SK-N-DZ (cell line): ENCODE measurements at places on chromosomes 12 and 14.

DNA sequence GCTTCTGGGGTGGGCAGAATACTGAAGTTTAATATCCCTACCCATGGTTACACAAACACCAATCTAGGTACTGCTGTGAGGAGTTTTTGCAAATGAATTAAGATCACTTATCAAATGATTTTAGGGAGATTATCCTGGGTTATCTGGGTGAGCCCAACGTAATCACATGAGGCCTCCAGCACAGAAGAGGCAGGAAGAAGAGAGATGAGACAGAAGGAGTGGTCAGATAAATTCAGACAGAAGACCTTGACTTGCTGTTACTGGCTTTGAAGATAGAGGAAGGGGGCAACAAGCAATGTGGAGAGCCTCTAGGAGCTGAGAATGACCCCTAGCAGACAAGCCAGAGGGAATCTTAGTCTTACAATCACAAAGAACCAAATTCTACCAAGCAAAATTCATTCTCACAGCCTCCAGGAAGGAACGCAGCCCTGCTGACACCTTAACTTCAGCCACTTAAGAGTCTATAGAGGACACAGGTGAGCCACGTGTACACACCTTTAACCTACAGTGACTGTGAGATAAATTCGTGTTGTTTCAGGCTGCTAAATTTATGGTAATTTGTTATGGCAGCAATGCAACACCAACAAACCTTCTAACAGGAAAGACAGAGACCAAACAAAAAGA is 49.4 kb downstream of the FERMT2 start:
- DNase-seq: no peak

GRCh38 chr14:73757381-73757780 is 43.2 kb upstream of the PNMA1 start:
- no peak for DNase-seq

- no peak for DNase-seq
These were observed 85.0 kb downstream of the BRMS1L start for GRCh38 chr14:35911097-35911496.

DNA sequence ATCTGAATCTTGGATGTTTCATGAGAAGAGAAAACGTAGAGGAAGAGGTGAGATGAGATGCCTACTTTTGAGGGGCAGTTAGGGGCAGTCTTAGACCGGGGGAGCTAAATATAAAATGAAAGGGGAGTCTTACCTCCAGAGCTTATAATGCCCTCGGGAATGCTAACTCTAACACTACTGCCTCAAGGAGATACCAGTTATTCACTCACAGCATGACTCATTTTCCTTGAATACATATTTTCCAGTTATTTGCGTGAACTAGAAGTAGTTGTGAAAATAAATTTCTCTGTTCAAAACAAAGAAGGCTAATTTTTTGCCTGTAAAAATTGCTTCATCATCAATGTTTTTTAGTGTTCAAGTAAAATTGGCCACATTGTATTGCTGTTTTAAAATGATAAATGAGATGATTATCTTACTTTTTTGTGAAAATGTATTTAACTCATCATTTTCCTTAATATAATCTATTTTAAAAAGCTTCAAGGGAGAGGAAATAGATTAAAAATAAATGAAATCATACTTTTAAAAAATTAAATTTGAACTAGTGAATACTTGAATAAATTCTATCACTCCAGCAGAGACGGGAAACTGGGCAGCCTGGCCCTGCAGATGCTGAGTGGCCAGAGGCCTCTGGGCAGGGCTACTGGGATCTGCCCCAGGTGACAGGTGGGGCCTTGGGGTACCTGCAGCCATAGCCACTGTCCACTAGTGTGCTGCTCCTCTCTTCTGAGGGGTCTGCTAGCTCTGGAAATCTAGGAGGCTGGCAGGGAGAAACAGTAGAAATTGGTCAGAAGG is 339.3 kb downstream of the EGLN3 start:
- no peak for DNase-seq

- DNase-seq: peak; percentile 60
These were observed 11.0 kb downstream of the ZNF219 start for GRCh38 chr14:21087294-21088091.

GRCh38 chr12:102407776-102408486 is 72.4 kb downstream of the IGF1 start:
- no peak for DNase-seq

GRCh38 chr14:68796418-68797101 is 3.7 kb upstream of the ZFP36L1 start:
- no peak for DNase-seq

GRCh38 chr12:128137140-128137539 is 129.8 kb upstream of the TMEM132C start:
- DNase-seq: no peak

GRCh38 chr14:98957211-98958047 is 314.6 kb downstream of the BCL11B start:
- no peak for DNase-seq

DNA sequence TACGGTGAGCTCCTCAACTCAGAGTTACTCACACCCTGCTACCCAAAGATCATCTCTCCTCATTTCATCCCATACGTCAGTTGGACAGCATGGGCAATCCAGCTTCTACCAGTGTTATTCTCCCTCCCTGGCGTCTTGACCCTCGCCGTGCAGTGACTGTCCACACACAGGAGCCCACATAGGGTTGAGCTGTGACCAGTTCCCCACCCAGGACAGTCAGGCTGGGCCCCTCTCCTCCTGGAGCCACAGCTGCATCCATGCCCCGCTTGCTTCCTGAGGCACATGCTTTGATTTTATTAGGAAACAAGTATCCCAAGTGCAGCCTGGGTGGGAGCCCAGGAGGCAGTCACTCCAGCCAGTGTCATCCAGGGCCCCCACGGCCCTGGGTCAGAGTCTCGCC is 140.3 kb upstream of the SFSWAP start:
- no peak for DNase-seq

DNA sequence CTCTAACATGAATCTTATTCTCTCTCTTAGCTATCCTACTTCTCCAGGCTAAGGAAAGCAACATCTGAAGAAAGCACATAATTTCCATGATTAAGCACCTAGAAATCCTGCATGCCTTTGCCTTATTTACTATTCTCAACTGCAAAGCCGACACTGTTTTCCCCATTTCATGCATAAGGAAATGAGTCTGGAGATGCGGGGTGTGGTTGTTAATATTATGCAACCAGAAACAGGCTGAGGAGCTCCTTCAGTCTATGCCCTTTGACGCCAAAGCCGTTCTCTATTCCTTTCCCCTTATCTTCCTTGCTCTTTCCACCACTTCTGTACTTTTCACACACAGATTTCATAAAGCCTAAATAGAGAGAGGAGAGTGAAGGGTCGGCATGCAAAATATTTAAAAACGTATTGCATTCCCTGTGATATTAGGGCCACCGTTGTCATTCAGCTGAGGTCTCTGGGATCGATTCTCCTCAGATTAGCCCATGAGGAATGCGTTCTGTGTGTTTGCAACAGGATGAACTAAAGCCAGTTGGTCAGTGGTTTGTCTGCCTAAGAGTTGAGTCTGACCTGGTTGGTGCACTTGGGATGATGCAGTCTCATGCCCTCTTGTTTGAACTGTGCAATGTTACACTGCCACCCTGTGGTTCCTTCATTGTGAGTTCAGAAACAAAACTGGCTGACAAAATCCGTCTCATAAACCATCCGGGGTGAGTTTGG is 53.1 kb upstream of the PLEKHG7 start:
- peak; percentile 81 for DNase-seq

DNA sequence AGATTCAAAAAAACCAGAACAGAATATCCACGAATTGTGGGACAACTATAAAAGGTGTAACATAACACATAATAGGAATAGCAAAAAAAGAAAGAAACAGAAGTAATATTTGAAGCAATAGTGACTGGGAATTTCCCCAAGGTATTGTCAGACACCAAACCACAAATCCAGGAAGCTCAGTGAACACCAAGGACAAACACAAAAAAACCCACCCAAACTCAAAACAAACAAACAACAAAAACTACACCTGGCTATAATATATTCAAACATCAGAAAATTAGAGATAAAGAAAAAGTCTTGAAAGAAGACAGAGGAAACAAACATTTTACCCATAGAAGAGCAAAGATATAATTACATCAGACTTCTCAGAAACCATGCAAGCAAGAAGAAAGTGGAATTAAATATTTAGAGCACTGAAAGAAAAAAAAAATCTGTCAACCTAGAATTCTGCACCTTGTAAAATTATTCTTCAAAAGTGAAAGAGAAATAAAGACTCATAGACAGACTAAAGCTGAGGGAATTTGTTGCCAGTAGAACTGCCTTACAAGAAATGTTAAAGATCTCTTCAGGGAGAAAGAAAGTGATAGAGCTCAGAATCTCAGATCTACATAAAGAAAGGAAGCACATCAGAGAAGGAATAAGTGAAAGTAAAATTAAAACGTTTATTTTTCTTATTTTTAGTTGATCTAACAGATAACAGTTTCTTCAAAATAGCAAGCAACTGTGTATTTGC is 12.1 kb upstream of the HMGA2 start:
- DNase-seq: no peak

DNA sequence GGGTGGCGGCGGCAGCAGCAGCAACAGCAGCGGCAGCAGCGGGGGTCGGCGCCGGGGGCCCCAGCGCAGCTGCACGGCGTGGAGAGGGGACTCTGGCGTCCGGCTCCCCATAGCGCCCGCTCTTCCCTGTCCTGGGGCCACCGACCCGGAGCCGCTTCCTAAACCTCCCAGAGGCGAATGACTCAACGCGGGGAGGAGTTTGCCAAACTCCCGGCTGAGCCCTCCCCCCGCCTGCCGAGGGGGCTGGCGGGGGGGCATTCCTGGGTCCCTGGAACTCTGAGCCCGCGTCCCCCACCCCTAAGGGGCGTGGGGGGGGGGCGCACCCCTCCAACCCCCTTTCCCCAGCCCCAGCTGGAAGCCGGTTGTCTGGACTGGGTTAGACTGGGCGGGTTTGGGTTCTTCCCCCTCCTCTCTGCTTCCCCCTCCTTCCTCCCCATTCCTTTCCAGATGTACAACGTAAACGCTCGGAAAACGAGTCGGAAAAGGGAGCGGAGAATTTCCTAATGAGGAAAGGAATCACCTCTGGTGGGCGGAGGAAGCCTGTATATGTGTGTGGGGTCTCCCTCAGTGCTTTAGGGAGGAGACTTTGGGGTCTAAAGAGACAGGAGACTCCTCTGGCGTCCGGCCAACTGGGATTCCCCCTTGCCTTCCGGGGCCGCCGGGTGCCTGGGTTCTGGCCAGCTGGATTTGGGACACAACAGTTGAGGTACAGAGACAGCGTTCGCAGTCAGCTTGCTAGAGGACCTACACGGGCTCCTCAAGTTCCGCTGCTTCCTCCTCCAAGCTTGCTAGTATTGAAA is at the start of gene ITGA5:
Gene ITGA5 (minus strand): TSS at position 179 of the 800 bp plus-strand sequence. CDS start 68 bp downstream, at position 111.
- no peak for DNase-seq

DNA sequence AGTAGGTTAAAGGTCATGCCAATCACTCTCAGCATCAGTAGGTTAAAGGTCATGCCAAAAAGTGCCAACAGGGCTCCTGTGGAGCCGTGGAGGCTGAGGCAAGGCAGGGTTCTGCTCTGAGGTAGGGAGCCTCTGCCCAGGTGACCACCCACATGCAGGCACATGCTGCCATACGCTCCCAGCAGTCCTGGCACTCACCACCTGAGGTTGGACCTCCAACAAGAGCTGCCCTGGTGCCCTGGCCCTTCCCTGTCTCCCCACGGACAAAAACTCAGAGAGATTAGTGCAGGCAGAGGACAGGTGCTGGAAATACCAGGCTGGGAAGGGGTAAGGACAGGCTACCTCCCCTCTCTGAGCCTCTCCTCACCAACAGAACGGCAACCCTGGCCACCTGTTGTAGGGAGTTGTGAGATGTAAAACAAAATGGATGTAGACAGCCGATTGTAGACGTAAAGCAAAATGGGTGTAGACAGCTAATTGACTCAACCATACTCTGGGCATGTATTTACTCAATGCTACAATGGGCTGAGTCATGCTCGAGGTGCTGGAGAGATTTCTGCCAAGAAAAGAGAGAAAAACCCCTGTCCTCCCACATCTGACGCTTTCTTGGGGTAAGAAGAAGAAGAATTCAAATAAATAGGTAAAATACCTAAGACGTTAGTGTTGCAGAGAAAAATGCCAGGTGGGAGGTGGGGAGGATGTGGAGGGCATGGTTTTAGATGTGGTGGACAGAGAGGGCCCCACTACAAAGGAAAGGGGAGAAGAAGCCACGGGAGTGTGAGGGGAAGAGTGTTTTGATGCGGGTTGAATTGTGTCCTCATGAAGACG is 32.4 kb downstream of the LTBP2 start:
- no peak for DNase-seq

- DNase-seq: no peak
These were observed 6.7 kb upstream of the KRT75 start for GRCh38 chr12:52440821-52441319.

GRCh38 chr14:74480046-74480445 is 13.1 kb downstream of the NPC2 start:
- DNase-seq: no peak

GRCh38 chr12:121712190-121712460 is 427 bp upstream of the TMEM120B start:
- DNase-seq: peak; percentile 56

DNA sequence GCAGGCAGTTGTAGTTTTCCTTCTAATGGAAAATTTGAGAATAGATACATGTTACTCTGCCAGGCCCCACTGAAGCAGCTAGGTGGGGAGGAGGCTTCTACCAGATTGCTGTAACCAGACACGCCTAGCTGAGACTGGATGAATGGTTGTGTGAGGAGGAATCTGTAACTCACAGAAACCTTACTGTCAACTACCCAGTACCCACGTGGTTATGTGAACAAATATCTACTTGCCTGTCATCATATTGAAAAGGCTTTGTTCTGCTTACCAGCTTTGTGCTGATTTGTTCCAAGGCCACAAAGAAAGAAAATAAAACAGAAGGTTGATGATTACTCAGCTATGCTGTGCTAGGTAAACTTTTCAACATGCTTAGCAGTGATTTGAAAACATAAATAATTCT is 167.2 kb downstream of the CAPZA3 start:
- DNase-seq: no peak

- DNase-seq: no peak
These were observed 39.3 kb upstream of the DIO3 start for GRCh38 chr14:101521978-101522377.

DNA sequence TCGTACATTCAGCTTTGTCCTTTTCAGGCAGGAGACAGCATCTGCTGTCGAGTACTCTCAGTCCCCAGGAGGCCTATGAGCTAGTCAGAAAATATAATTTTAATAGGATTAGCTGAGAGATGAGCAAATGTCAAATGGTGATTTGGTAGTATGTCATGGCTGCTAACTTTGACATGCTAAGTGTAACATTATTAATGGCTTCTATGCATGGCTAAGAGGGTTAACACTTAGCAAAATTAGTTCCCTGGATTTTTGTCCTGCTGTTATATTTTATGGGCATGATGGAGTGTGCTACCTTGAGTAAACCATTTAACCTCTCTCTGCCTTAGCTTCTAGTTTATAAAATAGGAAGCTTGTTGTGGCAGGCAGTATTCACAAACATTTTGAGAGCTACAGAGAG is 2.9 kb upstream of the PCNX1 start:
- no peak for DNase-seq
